ENCODE measurements at places on chromosomes 11 and 22.

- no peak for DNase-seq
Observed at GRCh38 chr11:126186025-126186698, 25.3 kb downstream of the RPUSD4 start.

- no peak for DNase-seq
Observed at GRCh38 chr11:12207384-12208150, 97.2 kb downstream of the MICAL2 start.

DNA sequence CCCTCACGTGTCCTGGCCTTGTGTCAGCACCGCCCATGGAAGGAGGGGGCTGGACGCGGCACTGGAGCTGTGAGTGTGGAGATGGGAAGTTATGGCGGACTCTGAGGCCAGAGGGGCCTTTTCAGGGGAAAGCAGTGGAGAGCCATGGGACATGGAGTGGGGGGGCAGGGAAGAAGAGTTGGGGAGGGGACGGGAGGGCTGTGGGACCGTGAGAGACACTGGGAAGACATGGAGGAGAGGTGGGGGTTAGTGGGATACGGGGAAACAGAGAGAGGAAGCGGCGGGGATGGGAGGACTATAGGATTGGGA is 58.2 kb downstream of the FBXO7 start:
- no peak for DNase-seq

- peak; percentile 85 for DNase-seq
Observed at GRCh38 chr11:66336234-66337102, at the start of gene RIN1. Gene RIN1, minus strand, starts transcription at chr11:66336434. Its CDS starts 32 bp downstream, at chr11:66336402.

DNA sequence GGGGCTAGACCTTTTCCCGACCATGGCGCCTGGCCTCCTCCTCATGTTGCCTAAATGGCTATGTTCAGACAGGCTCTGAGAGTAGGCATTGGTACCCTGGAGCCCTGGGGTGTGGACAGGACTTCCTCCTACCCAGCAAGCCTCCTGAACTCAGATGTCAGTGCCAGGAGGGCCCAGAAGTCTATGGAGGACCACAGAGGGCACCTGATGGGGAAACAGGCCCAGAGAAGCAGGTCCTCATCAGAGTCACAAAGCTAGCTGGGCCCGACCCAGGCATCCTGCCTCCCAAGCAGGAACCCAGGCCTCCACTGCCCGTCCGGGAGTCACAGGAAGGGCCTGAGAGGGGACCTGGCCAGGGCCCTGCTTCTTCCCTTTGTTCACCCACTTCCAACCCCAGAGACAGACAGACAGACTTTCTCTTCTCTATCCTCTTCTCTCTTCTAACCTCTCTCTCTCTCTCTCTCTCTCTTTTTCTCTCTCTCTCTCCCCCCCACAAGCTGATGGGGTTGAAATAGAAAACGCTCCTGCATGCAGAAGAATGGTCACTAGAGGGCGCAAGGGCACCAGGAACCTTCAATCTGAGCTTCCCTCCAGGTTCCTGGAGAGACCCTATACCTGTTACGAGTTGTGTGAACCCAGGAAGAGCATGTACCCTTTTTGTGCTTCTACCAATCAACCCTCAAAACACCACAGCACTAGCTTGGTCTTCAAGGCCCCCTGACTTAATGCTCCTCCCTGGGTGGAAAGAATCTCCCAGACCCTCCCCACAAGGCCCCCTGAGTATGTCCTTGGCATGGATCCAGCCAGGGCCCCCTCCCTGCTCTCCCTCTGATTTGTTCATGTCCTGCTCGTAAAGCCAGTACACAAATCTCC is 27.1 kb downstream of the ARAP1 start:
- DNase-seq: no peak

GRCh38 chr22:25753252-25753651 is 11.3 kb downstream of the MYO18B start:
- no peak for DNase-seq

GRCh38 chr22:20615021-20615420 is 107.6 kb downstream of the MED15 start:
- no peak for DNase-seq

- DNase-seq: no peak
Observed at GRCh38 chr11:75644370-75644769, 24.5 kb downstream of the MAP6 start.

DNA sequence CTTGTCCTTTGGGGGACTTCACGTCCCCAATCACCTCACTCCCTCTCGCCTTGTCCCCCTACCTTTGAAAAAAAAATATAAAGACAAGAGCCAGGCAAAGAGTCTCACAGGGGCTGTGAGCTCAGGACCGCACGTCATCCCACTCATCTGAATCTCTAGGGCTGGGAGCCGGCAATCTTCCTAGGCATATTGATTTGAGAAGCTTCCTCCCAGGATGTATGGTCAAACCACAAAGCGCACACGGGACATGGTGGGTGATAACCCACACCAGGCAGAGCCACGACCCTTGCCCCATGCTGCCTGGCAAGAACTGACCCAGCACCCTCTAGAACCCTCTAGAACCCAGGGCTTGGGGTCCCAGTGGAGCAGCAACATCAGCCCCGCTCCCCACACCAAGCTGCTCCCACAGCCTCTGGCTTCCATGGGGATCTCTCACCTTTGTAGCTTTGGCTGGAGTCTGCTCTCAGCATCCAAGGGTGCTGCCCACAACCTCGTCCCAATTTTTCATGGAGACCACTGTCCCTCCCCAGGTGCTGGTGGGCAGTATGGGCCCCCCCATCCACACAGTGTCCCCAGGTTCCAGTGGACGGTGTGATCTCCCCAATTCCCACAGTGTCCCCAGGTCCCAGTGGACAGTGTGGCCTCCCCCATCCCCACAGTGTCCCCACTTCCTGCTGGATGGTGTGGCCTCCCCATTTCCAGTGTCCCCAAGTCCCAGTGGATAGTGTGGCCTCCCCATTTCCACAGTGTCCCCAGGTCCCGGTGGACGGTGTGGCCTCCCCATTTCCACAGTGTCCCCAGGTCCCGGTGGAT is 85.2 kb upstream of the FGF3 start:
- DNase-seq: no peak

GRCh38 chr11:128491195-128491936 is 96.0 kb downstream of the ETS1 start:
- DNase-seq: no peak

GRCh38 chr11:100940111-100940510 is 189.5 kb downstream of the PGR start:
- DNase-seq: no peak

GRCh38 chr11:62652161-62653006 is 718 bp downstream of the INTS5 start:
- no peak for DNase-seq

DNA sequence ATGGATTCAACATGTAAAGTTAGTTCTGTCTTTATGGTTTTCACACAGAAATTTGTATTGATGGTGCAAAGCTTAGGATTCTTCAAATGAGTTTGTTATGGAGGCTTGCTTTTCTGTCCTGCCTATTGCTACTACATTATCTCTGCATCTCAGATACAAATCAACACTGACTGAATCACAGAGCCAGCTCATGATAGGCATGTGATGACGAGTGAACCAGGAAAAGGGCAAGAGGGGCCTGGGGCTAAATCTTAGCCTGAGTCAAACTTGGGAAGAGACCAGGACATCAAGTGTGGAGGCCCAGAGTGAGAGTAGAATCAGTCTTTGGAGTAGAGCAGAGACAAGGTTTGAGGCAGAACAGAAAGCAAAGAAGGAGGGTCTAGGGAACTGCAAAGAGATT is 107.1 kb upstream of the CD44 start:
- DNase-seq: no peak

DNA sequence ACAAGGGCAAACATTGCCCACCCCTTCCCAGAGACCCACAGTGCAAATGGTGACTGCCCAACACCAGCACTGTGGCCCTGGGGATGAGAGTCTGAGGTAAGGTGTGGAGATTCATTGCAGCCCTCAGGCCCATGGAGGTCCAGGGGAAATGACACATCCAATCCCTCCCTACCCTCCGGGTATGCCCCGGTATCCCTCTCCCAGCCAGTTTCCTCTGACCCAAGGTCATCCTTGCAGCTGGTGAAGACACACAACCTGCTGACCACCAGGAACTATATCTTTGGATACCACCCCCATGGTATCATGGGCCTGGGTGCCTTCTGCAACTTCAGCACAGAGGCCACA is 18.9 kb upstream of the UVRAG start:
- no peak for DNase-seq

GRCh38 chr11:35524780-35525179 is 636 bp downstream of the PAMR1 start:
- no peak for DNase-seq

DNA sequence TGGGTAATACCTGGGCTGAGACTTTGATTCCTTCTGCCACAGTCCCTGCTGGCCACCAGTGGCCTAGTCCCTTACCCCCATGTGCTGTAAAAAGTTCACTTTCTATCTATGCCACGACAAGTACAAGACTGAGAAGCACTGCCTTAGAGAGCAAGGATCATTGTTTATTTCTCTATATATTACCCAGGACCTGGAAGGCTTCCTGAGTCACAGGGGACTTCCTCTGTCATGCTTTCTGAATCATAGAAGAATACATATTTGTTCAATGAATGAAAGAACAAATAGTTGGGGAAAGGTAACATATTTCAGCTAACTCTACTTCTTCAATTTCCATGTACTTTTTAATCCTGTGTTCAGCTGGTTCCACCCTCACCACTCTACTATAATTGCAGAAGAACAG is 5.5 kb upstream of the SYT9 start:
- no peak for DNase-seq

GRCh38 chr11:65777821-65778361 is 2.9 kb downstream of the AP5B1 start:
- no peak for DNase-seq

DNA sequence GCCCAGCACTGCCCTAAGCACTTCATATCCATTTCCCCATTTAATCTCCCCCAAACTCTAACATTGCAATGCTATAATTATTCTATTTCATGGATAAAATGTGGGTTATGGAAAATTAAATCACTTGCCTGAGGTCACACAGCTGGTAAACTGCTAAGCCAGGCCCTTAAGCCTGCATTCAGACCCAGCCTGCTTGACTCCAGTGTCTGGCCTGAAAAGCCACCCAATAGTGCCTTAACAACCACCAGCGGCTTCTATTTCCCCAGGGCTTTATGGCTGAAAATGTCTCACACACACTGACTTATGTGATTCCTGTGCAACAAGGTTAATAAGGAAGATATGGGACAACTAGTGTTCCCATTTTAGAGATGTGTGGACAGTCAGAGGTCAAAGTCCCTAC is 178.5 kb upstream of the SNX19 start:
- DNase-seq: no peak

- DNase-seq: no peak
Observed at GRCh38 chr22:35140879-35141745, 75.2 kb downstream of the ISX start.

DNA sequence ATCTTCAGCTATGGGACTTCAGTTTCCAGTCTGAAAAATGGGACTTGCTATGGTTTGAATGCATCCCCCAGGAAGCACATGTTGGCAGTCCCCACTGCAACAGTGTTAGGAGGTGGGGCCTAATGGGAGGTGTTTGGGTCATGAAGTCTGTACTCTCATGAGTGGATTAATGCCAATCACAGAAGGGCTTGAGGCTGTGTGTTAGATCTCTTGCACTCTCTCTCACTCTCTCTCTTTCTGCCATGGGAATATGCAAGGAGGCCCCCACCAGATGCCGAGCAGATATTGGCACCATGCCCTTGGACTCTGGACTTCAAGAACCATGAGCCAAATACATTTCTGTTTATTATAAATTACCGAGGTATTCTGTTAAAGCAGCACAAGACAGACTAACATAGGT is 7.8 kb upstream of the AP1B1 start:
- DNase-seq: no peak

DNA sequence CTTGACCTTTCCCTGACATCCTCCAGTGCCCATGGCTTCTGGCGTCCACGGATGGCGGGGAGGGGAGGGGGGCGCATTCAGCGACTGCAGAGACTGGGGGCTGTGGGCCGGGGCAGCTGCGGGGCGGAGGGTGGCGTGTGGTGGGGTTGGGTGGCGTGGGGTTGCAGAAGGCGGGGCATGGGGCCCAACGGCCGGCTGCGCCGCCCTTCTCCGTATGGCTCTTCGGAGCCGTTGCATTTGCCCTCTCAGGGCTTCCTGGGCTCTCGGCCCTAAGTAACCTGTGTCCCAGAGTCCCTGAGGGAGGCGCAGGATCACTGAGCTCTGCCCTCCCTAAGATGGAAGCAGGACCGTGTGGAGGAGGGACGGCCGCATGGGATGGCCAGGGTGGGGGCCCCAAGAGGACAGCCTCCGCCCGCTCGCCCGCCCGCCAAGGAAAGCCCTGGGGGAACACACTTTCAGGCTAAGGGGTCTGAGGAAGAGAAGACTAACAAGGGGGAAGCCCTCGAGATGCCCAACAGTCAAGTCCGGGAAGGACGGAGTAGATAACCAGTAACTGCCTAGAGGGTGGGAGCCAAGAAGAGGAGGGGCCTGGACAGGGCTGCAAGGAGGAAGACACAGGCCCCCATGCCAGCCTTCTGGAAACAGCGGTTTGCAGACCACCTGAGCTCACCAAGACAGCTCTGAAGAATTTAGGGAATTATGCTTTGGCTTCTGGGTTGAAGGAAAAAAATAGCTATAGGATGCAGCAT is 9.2 kb upstream of the AIFM3 start:
- no peak for DNase-seq

DNA sequence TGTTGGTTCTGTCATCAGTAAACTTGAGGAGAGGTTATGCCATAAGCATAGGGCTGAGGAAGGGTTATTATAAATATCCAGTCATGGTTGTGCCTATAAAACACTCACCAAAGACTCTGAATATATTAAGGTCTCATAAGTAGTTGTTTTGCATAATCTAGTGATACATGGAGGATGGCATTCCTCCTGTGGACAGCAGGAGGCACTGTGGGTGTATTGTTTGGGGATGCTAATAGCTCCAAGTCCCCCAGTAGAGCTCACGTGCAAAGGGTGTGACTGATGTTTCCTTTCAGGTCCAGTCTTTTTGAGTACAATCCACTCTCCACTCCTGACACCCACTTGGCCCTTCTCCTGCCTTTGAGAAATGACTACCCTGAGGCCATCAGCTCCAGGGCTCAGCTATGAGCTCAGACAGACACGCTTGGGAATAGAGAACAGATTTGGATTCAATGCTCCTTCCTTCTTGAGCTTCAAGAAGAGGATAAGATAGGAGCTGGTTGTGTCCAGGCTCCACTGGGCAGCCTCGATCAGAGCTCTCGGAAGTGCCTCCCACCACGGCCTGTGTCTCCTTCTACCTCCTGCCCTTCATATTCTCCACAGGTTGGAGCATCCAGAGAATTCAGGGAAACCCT is 85.2 kb upstream of the IGLL5 start:
- DNase-seq: no peak

- no peak for DNase-seq
Observed at GRCh38 chr11:129283141-129283540, 91.0 kb upstream of the ARHGAP32 start.

DNA sequence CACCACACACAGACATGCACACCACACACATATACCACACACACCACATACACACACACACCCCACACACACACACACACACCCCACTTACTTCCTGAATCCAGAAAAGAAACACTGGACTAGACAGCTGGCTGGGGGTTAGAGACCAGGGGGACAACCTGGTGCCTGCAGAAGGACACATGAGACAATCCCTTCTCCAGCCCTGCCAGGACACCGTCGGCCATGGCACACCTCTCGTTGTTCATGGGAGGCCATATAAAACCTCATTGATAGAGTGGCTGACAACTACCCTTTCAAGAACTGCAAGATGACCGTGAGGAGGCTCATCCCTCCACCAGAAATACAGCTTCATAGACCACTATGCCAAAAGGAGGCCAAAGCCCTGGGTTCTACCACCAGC is 54.3 kb downstream of the IGSF9B start:
- no peak for DNase-seq

Measured in GM12892 (cell line).